ENCODE measurements at places on chromosomes 1 and 21.
A peak's percentile ranks its signal among the peaks of the same experiment; 100 is the strongest.

DNA sequence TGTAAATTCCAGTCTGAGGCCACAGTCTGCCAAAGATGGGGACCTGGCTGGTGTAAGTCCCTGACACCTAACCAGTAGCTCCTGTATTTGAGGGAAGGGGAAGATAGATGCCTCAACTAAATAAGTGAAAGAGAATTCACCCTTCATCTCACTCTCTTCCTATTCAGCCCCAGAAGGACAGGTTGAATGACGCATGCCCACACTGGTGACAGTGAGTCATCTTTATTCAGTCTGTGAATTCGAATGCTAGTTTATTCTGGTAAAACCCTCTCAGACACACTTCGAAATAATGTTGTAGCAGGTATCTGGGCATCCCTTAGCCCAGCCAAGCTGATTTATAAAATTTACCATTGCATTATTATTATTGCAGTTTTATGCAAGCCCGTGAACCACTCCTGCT lies 617.0 kb upstream of the PRMT6 start:
- no peak for DNase-seq

DNA sequence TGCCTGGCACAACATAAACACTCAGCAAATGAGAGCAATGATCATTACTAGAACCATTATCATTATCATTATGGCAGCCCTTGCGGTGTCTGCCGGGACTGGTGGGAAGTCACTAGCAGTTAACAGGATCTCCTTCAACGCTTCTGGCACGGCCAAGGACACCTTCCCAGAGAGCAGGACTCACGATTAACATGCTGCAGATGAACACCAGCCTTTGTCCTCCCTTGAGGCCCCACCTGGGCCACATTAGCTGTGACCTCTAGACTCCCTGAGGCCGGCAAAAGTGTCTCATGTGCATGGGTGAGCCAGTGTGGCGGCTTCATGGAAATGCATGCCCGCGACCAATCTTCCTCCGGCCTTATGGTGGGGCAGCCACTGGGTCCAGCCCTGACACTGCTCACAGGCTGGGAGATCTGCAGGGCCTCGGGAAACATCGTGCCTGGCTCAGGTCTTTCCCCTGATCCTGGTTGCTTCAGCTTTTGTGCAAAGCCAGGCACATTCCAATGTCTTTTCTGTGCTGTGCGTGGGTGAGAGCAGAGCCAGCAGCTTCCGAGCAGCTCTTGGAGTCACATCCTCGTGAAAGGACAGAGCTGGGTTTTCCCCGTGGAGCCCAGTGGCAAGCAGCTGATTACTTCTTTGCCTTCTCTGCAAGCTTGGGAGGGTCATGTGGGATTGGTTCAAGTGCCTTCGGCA lies 107.3 kb downstream of the HMGB4 start:
- DNase-seq, result no peak

- DNase-seq, result peak; percentile 76
These were observed 133.9 kb upstream of the CD34 start for GRCh38 chr1:208044589-208045462.

DNA sequence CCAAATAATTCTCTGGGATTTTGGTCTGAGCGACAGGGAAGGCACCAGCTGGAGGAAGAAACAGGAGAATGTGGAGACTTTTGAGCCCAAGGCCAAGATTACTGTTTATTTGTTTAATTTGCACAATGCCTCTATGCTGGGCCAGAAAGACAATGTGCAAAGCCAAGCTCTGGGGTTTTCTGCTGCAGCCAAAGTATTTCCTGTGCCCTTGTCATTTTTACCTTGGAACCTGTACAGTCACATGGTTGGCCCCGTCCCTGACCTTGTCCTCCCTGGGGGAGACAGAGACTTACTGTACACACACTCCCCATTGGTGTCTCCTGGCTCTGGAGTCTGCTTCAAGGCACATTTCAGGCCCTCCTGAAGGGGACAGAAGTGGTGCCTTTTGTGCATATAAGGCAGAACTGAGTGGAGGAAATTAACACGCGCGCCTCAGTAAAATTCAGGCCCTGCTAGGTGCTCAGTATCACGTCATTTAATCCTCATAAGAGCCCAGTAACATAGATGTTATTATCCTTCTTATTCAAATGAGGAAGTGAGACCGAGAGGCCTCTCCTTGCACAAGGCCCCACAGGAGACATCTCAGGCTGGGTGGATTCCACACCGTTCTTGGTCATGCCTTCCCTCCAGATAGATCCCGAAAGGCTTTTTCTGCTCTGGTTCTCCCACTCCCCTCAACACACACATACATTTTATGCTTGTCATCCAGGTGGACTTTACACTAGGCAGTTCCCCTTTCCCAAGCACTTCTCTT lies 21.1 kb downstream of the C1orf115 start:
- no peak for DNase-seq

DNA sequence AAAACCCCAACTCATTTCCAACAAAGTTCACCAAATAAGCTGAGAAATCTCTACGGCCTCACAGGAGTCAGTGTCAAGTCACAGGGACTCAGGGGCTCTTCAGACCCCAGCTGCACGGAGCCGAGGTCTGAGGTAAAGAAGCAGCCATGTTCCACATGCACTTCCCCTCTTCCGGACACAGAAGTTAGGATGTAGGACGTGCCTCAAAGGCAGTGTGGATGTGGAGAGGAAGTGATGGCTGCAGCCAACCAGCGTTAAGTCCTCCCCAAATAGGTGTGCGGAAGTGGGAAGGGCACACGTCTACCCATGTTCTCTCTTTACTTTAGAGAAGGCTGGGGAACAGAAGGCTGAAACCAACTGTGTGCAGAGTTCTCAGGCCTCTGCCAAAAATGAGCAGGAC lies 14.6 kb upstream of the NCF2 start:
- no peak for DNase-seq

- no peak for DNase-seq
These were observed 233.6 kb downstream of the RRAGC start for GRCh38 chr1:38625939-38626338.

DNA sequence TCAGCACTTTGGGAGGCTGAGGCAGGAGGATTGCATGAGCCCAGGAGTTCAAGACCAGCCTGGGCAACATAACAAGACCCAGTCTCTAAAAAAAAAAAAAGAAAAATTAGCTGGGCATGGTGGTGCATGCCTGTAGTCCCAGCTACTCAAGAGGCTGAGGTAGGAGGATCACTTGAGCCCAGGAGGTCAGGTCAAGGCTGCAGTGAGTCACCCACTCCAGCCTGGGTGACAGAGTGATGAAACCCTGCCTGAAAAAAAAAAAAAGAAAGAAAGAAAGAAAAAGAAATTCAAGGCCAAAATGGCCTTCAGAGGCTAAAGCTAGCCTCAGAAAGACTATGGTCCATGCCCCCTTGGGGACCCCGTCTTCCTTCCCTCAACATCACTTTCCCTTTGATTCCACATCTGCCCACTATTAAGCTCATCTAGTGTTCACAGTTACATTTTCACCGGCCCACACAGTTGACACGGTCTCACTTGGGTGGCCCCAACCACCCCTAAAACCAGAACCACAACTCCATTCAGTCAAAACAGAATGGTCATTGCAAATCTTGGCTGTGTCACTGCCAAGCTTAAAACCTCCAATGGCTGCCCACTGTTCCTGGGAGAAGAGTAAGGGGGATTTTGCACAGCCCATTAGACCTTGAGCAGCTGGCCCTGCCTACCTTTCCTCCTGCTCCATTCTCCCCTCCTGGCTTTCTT lies 2.1 kb upstream of the CAPN8 start:
- DNase-seq, result no peak

GRCh38 chr1:218886101-218886871 lies 287.4 kb upstream of the LYPLAL1 start:
- DNase-seq, result no peak

DNA sequence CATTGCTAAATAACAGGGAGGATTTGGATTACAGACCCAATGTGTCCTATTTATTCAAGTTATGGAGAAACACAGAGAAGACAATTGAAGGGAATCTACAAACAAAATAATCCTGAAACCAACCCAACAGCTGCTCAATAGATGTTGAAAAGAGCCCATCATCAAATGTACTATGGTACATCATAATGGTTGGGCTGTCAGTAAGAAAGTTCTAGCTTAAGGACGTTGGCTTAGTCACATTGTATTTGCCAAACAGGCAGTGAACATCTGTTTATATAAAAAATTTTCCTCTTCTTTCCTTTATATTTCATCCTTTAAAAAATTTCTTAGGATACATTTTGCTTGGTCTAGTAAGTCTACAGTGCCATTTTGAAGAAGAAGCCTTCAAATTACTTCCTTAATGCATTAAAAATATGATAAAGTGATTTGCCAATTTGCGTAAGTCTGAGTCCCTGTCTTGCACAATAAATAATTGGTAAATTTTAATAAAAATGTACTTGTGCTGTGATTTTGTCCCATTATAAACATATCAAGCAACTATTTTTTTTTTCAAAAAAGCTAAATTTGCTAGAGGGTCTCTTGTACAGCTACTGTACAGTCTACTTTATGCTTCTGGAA lies 14.4 kb downstream of the MAP3K7CL start:
- no peak for DNase-seq

DNA sequence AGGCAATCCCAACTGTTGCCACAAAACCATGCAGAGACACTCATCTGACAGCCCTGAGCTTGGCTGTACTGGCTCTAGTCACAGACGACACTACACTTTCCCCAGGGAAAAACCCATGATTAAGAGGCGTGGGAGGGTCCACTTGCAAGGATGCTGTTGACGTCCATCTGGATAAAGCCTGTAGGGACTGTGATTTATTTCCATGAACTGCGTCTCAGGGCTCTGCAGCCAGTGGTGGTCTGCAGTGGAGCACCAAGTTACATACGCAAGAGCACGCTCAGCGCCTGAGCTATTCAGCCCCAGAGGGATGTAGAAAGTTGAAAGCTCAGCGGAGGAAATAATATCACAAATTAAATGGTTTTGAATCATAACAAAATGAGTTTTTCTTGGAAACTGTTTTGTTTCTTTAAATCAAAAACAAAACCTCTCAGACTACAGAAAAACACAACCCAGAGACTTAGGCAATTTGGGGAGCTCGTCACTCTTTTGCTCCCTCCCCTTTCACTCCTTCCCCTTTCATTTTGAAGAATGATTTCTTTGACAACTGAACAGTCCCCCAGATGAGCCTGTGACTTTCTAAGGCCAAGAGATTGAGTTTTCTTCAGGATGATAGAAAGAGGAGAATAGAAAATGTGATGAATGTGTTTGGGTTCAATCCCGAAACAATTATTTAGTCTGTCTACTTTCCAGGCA lies 71.2 kb downstream of the NGF start:
- peak; percentile 4 for DNase-seq

DNA sequence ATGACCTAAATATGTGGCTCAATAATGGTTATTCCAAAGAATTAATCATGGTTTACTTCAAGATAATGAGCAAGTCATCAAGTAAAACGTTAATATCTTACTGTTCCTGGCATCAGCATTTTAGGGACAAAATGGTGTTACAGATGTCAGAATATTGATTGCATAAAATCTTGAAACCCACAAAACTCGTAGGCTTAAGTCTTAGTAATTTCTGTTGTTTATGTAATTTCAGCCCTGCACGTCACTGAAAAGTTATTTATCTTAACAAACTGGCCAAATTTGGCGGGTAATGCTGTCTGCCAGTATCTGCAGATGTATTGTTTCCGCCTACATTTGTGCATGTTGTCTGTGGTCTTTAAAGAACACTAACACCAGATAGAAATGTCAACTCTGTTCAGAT lies 25.8 kb downstream of the CDC7 start:
- no peak for DNase-seq

- DNase-seq, result peak; percentile 91
These were observed at the start of gene NMNAT2 for GRCh38 chr1:183417772-183418491. Gene NMNAT2, minus strand, starts transcription at chr1:183418380. Its CDS starts 113 bp downstream, at chr1:183418267.

- DNase-seq, result peak; percentile 16
These were observed 28.1 kb upstream of the TGFB2 start for GRCh38 chr1:218317061-218317460.

Measured in NCI-H82 (cell line).